ENCODE measurements at places on chromosomes 12 and 14.

- DNase-seq, result no peak
These were observed 160.4 kb downstream of the EFCAB11 start for GRCh38 chr14:89794096-89794495.

DNA sequence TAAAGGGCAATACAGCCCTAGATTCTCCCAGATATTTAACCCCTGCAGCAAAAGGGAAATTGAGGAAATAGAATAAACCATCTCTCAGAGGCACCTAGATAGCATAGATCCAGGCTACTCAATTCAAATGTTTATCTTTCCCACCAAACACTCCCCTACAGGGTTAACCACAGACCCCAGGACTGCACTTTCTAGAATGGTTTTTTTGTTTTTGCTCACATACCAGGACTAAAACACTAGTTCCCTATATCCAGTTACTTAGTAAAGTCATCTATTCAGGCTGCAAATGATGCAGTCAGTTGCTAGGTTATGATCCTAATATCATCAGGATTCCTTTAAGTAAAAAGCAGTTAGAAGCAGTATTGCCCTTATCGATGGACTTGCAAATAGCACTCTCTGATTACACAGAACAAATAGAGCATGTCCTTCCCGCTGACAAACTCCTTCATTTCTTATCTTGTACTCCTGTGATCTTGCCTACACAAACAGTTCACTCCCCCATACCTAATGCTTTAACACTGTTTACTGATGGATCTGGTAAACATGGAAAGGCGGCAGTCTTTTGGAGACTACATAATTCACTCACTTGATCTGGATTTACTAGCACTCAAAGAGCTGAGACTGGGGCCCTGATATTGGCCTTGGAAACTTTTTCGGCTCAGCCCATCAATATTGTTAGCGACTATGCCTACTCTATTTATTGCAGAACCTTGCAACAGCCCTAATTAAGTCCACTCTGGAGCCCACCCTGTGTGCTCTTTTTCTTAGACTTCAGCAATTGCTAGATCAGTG, 257.2 kb upstream of the DIO2 start:
- no peak for DNase-seq

GRCh38 chr12:57008178-57008577, 1.8 kb upstream of the ZBTB39 start:
- DNase-seq, result peak; percentile 48

DNA sequence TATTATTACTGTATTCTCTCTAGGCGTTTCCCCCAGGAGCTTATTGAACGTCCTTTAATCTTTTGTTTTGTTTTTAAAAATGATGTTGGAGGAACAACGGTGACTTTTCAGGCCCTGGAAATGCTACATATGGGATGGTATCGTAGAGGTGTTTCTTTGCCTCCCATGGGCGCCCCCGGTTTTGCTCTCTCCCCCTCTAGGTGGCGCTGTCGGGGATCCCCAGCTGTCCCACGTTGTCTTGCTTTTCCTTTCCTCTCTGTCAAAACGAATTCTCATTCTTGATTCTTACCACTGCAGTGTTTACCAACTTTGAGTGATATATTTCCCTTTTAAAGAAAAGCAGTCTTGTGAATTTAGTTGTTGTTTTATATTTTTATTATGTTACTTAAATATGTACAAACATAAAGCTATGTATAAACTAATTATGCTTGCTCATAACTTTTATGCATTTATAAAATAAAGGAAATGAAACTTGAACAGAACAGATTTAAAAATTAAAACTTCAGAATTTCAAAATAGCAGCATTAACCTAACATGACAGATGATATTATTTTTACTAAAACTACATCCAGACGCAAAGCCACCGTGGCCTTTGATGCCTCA, 171.9 kb downstream of the RGS6 start:
- DNase-seq, result no peak

GRCh38 chr12:119949145-119949544, 39.9 kb upstream of the BICDL1 start:
- no peak for DNase-seq

GRCh38 chr12:40635141-40635731, 57.0 kb upstream of the CNTN1 start:
- DNase-seq, result no peak

GRCh38 chr12:111100003-111100402, 179.6 kb upstream of the MYL2 start:
- no peak for DNase-seq

GRCh38 chr12:50725011-50725942, 38.6 kb upstream of the ATF1 start:
- DNase-seq, result no peak

DNA sequence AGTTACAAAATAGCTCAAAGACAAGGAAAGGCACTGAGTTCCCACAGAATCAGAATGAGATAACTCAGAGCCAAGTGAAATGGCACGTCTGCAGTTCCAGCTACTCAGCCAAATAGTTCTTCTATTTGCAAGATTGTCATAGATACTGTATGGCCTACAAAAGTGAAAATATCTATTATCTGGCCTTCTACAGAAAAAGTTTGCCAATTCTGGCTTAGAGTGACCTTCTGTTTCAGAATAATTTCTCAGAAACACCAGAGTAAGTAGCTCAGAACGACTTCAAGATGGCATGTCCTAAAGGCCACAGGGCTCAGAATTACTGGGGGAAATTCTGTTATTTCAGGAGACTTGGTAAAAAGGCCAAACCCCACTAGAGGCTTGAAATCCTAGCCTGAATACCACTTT, 10.7 kb upstream of the RTRAF start:
- DNase-seq, result no peak

GRCh38 chr12:3473844-3474243, 17.2 kb upstream of the PRMT8 start:
- no peak for DNase-seq

DNA sequence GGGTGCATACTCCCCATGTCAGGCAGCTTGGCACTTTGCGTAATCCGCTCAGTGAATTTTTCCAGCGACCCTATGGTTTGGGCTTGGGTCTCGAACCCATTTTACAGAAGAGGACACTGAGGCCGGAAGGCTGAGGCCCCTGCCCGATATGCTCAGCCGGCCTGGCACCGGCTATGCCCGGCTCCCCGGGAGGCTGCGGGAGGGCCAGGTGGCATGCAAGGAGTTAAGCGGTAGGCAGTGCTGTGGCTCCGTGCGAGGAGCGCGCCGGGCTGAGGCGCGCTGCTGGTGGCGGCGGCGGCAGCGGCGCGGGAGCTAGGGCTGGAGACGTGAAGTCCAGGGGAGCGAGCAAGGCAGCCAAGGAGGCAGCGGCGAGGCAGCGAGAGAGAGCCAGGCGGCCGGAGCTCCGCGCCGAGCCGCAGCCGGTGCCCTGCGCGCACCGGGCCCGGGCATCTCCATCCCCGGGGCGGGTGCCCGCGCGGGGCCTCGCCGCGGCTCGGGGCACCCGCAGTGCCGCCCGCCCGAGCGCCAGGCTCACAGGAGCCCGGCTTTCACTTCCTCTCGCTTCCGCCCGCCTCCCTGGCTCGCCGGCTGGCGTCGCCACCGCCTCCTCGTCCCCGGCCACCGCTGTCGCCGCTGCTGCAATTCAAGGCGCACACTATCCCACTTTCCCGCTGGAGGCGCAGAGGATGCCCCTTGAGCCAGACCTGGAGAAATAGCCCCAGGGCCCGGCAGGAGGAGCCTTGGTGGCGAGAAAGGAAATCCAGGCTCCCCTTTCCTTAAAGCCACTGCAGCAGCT, at the start of gene WSCD2:
Gene WSCD2 (plus strand): TSS at position 272 of the 796 bp plus-strand sequence. CDS start 66,545 bp downstream, outside the sequence.
- DNase-seq, result no peak

- DNase-seq, result no peak
These were observed 25.6 kb downstream of the ZFP36L1 start for GRCh38 chr14:68767248-68767645.

DNA sequence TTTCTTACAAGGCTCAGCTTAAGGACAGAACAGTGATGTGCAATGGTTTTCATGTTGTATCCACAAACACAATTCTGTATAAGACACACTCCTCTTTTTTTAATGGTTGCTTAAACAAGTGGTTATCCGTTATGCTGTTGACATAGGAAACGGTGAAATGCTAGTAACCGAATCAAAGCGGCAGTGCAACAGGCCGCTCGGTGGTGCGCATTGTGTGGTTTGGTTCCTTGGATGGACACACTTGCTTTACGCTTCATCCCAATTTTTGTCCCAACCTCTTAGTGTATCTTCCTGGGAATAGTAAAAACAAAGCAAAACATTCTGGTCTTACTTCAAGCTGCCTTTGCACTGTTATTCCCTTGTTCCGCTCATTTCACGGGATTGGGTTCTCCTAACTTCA, 650 bp upstream of the PTGER2 start:
- no peak for DNase-seq

DNA sequence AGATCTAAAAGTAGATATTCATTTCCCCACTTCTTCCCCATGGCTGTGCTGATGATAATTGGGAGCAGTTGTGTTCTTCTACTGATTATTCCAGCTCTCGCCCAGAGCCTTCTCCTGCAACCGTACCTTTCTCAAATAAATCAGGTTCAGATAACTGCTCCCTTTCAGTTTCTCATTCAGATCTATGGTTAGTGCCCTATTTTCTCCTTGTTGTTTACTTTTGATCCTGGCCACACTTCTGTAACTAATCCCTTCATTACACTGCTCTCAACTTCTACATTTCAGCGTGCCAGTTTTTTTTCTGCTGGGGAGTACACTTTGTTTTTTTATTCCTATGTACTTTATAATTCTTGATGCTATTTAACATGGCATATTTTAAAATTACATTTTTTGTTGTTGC, 2.8 kb upstream of the STRAP start:
- DNase-seq, result no peak

DNA sequence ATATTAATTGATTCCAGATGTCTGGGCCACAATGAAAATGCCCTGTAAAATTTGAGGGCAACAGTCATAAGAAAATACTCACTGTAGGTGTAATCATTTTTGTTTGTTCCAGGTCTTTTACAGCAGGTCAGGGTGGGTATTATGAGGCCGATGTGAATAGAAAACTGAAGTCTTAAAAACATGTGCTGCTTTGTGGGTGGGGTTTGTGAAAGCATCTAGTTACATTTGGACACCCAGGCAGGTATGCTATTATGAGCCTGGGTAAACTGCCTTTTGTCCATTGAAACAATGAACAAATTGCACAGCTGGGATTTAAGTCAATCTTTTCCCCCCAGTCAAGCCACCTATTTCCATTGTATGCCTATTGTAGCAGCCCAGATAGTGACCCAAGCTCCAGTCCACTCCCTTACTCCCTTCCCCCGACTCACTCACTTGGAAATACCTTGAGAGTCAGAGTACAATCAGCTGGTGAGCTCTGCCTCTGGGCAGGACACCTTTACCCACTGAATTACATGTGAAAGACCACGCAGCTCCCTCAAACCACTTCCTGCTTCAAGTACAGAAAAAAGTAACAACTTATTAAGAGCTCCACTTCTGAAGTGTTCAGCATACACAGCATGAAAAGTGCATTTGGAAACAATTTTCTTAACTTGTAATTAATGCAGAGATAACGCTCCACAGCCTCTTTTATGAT, 1.8 kb downstream of the IGF1 start:
- no peak for DNase-seq

- DNase-seq, result no peak
These were observed 61.5 kb upstream of the LRTM2 start for GRCh38 chr12:1758887-1759286.

DNA sequence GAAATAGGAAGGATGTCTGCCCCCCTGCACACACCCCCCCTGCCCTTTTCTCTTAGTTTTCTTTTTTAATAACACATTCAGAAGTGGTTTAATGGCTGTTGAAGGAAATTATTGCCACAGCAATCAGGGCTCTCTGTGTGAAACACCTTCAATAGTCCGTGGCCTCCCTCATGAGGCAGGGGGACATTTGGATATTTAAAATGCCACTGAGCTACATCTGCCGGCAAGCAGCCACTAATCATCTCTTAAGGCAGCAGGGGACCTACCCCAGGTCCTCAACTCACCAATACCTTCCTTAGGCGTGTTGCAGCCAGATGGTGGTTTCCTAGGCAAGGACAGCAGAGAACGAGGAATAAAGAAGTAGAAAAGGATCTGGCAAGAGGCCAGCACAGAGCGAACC, 283.2 kb downstream of the TTC8 start:
- DNase-seq, result no peak

DNA sequence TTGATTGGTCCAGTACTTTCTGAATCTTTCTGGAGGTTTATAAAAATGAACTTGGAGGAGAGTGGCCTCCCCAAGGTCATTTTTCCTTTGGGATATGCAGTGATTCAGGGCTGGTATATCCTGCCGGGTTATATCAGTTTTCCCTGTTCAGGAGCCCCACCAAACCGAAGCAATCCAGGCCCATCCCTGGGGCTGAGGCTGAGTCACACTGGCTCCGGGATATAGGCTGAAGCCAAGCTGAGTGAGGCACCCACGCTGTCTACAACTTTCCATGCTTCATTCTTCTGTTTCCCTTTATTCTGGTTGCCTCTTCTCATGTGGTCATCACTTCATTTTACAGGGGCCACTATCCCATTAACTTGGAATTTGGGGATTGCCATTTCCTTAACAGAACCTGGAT, 3.4 kb downstream of the SSPN start:
- DNase-seq, result peak; percentile 14

GRCh38 chr14:61388173-61388975, 67.0 kb downstream of the PRKCH start:
- DNase-seq, result no peak

GRCh38 chr14:78010688-78011087, 159.5 kb upstream of the NRXN3 start:
- no peak for DNase-seq

- DNase-seq, result no peak
These were observed 6.2 kb downstream of the TMEM120B start for GRCh38 chr12:121718653-121719239.

- DNase-seq, result peak; percentile 79
These were observed 49.9 kb upstream of the PLEKHG3 start for GRCh38 chr14:64654246-64654900.

- no peak for DNase-seq
These were observed 7.6 kb downstream of the AICDA start for GRCh38 chr12:8605057-8605456.

DNA sequence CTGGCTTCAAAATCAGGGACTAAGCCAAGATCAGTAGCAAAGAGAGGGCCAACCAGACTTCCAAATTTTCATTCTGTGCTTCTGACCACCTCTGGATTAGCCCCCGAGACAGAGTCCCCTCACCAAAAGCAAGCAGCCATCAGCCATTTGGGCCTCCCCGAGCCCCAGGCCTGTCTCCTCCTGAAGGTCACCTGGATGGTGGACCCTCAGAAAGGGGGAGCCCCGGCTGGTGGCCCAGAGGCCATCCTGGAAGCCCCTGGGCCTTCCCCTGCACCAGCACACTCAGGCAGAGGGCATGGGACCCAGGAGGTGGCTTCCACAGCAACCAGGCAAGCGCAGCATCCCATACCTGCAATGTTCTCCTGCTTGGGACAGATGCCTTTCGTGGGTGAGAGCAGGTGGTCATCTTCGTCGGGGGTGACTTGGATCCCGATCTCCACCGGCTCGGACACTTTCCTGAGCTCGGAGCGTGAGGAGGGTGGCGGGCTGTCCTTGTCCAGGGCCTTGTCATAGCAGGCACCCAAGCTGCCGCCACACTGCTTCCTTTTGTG, 14.8 kb downstream of the BCL11B start:
- no peak for DNase-seq
